ENCODE measurements at places on chromosomes 7 and 10.

- no peak for DNase-seq
Measured at GRCh38 chr7:44084701-44085100, 2.4 kb upstream of the POLM start.

DNA sequence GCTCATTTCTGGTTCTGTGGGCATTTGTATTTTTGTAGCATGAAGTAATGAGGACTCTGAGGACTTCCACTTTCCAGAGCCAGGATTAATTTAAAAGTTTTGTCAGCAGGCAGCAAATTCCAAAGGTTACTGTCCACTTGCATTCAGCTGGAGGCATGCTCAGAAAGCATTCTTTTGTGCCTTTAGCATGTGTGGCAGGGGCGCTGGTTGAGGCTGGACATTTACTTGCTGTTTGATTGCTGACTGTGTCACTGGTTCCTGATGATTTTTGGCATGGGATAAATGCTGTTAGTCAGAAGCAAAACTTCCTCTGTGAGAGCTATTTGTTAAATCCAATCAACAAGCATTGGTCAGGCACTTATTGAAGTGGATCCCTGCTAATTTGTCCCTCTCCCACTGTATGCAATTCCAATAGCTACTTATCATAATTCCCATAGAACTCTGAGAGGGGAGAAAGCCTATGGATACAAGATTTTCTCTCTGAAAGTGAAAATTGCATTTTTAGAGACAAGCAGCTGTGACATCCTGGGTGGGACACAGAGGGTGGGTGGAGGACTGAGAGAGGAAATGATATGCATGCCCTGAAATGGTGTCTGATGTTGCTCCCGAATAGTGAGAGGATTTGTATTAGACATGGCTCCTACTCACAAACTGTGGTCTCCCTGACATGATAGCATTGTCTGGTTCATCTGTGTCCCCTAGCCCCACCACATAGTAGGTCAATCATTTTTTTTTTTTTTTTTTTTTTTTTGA, 161.2 kb upstream of the WDR11 start:
- DNase-seq = no peak

GRCh38 chr7:33369888-33370287, 240.5 kb downstream of the BBS9 start:
- no peak for DNase-seq

- DNase-seq = no peak
Measured at GRCh38 chr7:105719395-105719794, 138.1 kb upstream of the EFCAB10 start.

GRCh38 chr10:66990143-66990830, 64.5 kb downstream of the LRRTM3 start:
- DNase-seq = no peak
